ENCODE measurements at places on chromosomes 1 and 21.
A peak's percentile ranks its signal among the peaks of the same experiment; 100 is the strongest.

DNA sequence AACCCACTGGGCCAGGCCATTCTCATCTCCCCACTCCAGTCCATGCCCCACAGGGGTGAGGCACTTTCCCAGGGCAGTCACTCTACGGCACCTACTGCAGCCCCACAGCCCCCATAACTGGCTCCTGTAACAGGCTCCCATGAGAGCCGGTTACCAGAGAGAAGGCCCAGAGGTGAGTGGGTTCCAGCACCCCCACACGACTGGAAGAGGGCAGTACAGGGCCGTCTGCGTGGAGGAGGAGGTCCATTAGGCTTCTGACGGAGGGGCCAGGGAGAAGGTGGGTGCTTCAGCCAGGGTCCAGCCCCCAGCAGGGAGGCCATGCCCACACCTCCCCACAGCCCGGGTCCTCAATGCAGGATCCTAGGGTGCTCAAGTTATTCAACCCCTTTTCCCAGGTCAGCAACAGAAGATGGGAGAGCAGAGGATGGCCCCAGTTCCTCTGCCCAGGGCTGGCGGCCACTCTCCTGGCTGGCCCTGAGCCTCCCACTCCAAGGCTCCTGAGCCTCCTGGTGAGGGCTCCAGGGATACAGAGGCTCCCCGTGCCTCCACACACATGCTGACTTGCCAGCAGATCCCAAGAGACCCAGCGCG is 1.6 kb downstream of the ACAP3 start:
- peak; percentile 66 for DNase-seq

DNA sequence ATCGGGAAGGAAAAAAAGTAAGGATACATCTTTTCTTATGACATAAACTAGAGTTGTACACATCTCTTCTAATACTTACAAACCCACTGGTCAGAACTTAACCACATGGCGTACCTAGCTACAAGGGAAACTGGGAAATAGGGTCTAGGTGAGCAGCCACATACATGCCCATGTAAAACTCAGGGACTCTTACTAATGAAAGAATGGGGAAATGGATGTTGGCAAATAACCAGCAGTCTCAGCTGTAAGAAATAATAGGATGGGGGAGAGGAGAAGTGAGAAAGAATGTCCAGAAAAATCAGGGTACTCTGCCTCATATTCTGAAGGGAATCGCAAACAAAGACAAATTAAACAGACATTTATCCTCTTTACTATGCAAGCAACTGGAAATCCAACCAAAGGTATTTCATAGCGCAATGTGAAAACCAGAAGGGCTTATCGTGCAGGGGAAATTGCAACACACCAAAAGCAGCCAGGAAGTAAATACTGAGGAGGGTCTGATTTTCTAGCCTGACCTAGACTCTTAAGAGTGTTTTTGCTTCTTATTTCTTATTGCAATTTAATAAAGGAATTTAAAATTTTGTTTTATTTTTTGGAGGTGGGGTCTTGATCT is 17.5 kb downstream of the GTF2B start:
- DNase-seq = no peak

GRCh38 chr21:34202553-34203372 is 129.4 kb downstream of the MRPS6 start:
- no peak for DNase-seq

DNA sequence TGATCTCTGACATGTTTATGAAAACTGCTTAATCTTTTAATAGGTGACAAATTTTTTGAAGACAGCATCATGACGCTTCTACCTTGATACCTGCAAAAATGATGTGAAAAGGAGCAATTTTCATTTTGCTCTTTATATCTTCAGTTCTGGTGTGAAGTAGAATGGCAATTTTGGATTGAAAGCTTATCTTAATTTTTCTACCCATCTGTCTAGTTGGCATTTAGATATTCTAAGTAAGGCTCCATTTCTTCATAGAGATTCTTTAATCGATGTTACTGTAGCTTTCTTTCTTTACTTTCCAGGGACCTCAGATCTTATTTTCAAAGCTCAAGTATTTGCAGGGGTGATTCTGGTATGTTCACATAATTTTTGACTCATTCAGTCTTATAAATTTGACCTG is 32.3 kb upstream of the GPR52 start:
- no peak for DNase-seq

DNA sequence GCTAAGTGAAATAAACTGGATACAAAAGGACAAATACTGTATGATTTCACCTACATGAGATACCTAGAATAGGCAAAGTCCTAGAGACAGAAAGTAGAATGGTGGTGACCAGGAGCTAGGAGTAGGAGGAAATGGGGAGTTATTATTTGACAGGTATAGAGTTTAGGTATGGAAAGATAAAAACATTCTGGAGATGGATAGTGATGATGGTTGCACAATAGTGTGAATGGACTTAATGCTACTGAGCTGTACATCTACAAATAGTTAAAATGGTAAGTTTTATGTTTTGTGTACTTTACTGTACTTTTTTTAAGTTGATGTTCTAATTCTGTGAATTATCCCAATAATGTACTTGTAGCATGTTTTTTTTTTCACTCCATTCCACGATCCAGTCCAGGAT is 59.5 kb upstream of the RALGPS2 start:
- DNase-seq = no peak

- DNase-seq = no peak
These were observed 41.7 kb downstream of the MRPL39 start for GRCh38 chr21:25565272-25566211.

- peak; percentile 93 for DNase-seq
These were observed 3.0 kb upstream of the RGS2 start for GRCh38 chr1:192805832-192806323.

- no peak for DNase-seq
These were observed 10.2 kb downstream of the MACF1 start for GRCh38 chr1:39214714-39214997.

DNA sequence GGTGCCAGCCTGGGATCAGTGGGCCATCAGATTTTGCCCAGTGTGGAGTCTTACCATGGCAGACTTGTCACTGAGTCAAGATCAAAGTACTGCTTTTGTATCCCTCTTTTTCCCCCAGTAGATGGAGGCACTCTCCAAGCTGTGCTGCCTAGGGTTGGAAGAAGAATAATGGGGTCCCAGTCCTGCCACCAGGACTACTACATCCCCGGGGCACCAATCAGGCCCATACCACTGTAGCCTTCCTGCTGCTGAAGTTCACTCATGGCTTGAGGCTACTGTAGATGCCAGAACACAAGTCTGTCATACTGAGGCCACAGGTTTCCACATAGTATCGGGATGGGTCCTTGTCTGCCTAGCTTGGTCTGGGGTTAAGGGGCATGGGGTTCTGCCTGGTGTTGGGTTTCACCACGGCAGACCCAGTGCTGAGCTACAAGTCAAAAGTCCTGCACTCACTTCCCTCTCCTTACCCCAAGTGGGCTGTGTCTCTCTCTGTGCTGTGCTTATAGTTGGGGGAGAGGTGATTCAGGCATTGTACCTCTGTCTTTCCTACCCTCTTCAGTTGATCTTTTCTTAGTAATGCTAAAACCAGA is 53.4 kb downstream of the PKN2 start:
- DNase-seq = no peak

DNA sequence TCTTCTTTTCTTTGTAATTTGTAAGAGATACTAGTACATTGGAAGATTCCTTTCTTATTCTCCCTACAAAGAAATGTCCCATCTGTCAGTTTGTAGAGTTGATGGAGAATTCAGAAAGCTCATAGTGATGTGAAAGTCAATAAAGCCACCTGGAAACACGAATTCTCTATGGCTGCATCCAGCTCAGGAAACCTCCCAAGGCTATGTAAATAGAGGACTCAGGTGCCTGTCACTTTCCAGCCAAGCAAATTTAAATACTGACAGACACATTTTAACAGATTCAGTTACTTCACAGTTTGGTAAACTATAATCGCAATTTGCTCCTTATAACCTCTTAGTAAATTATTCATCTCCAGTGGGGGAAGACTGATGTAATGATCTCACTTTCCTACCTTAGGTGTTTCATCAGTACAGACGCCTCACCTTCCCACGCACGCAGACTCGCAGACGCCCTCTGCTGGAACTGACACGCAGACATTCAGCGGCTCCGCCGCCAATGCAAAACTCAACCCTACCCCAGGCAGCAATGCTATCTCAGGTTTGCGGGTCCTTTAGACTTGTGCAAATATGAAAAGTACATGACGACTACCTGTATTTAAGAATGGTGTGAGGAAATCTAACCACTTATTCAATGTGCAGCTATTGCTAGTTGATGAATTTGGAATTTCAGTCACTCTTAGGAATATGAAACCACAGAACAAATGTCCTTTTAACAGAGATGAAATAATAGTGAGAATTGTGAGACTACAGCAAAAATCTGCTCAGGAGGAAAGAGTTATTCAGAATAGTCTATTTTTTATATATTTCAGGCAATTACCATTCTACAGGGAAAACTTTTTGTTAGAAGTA is 60.6 kb downstream of the PTPRC start:
- DNase-seq = peak; percentile 67
